ENCODE measurements at places on chromosomes 5 and 9.

DNA sequence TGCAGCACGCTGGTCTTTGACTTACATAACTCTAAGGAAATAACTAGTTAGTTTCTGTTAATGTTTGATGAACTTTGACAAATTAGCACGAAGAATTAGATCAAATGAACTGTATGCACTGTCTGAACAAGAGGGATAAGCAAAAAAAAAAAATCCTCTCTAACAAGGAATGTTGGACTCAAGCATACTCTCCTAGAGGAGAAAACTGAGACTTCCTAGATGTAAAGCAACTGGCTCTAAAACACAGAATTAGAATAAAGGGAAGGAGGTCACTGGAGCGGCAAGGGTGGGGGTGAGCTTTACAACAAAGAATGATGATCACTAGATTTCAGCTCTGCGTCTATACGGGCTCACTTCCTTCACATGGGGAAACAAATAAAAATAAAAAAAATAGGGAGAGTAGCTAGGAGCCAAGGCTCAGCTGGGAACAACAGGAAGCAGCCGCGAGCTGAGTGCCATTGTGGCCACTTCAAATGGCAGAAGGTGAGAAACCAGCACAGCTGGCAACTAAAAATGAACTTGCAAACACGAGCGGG, 48.7 kb upstream of the CEMIP2 start:
- no peak for DNase-seq

GRCh38 chr9:34256104-34256503, 73.0 kb downstream of the KIF24 start:
- no peak for DNase-seq

- DNase-seq, result no peak
Measured at GRCh38 chr9:127123064-127123890, 842 bp upstream of the ANGPTL2 start.

GRCh38 chr5:174359071-174359470, 313.6 kb downstream of the NSG2 start:
- DNase-seq, result no peak

- no peak for DNase-seq
Measured at GRCh38 chr9:72361217-72361616, 3.8 kb downstream of the ZFAND5 start.

GRCh38 chr9:16505199-16505598, 365.3 kb downstream of the BNC2 start:
- no peak for DNase-seq

- DNase-seq, result no peak
Measured at GRCh38 chr5:1235379-1235778, 10.2 kb downstream of the SLC6A18 start.

GRCh38 chr5:132437604-132438266, 52.8 kb downstream of the IRF1 start:
- peak; percentile 69 for DNase-seq

DNA sequence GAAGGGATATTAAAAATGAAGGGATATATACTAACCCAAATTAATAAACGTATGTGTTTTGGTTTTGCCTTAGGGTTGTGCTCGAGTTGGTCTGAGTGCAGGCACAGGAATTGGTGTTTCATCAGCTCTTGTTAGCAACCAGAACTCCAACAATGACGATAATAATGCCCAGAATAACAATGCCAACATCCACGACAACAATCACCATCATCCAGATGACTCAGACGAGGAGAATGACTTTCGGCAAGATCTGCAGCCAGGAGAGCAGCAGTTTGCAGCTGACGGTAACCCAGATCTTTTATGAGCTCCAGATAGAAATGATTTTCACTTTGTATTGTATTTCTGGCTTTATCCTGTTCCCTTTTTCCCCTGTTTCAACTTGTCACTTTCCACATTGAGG, 33.2 kb downstream of the FBXO38 start:
- DNase-seq, result no peak

- no peak for DNase-seq
Measured at GRCh38 chr9:104950838-104951237, 22.9 kb upstream of the ABCA1 start.

DNA sequence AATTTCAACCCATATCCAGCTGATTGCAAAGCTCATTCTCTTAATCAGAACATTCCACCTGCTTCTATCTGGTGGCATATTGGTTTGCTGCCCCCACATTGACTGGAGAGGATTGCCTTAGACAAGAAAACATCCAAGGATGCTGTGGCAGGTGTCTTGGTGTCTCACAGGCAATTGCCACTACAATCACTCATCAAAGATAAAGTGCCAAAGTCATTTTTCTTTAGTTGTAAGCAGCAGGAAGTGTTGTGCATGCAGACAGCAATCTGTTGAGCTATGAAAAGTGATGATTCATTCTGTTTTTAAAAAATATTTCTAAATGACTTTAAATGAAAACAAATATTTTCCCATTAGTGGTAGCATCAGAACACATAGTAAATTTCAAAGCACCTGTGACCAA, 53.9 kb downstream of the CDH6 start:
- DNase-seq, result no peak

DNA sequence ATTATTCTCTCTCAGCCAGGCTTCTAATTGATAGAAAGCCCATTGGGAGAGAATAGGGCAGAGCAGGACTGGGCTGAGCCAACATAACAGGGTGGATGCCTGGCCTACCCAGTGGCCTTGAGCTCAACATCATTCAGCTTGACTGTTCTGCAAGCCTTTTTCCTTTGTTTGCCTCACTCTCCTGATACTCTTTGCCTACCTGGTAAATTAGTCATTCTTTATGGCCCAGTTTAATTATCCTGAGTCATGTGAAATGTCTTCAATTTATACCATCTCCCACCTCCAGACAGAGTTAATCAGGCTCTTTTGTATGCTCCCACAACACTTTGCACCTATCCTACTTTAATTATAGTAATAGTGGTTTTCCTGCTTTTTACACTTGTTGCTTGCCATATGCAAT, 13.6 kb downstream of the GLRA1 start:
- no peak for DNase-seq

DNA sequence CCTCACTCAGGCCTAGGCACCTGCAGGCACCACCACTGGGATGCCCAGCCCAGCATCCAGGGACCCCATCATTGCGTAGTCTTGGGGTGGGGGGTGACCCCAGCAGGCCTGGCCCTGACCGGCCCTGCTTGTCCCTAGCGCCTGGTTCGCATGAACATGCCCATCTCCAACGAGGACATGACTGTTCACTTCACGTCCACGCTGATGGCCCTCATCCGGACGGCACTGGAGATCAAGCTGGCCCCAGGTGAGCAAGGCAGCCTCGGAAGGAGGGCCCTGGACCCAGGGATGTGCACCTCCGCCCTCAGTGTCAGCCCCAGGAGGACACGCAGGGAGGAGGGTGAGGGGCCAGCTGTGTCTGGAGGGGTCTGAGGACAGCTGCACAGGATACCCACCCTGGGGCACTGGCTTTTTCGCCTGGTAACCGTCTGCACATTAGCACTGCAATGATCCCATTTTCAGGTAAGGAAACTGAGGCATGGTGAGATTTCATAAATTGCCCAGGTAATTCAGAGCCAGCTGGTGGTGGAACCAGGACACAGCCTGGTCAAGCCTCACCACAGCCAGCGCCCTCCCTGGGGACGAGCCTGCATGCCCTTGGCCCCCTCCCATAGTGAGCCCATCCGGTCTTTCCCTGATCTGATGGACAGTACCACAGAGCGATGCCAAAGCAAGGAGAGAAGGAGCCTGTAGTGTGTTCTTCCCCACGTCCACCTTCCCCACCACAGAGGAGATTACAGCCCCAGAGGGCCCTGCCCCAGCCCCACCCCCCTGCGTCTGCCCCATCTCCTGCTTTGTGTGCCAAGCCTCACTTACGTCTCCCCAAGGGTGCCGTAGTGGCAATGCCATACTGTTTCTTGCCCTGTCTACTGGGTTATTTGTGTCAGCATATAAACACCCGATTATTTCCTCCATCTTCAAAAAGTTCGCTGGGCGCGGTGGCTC, 228.3 kb downstream of the CACNA1B start:
- DNase-seq, result no peak

DNA sequence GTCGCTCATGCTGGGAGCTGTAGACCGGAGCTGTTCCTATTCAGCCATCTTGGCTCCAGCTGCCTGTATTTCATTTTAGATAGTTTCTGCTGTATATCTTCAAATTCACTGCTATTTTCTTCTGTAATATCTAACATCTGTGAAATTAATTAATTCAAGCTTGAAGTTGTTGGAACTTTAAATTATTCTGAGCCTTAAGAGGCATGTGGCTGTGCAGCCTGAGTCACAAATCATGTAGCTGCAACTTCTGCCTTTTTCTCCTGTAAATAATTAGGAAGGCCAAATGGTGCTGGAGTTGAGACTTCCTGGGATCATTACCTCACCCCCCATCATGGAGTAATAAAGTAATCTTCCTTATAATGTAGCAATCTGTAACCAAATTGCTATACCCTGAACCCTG, 183.3 kb upstream of the PCSK5 start:
- DNase-seq, result no peak

- DNase-seq, result no peak
Measured at GRCh38 chr9:7246917-7247522, 489.2 kb downstream of the KDM4C start.

- no peak for DNase-seq
Measured at GRCh38 chr9:74414325-74414724, 82.8 kb upstream of the RORB start.

DNA sequence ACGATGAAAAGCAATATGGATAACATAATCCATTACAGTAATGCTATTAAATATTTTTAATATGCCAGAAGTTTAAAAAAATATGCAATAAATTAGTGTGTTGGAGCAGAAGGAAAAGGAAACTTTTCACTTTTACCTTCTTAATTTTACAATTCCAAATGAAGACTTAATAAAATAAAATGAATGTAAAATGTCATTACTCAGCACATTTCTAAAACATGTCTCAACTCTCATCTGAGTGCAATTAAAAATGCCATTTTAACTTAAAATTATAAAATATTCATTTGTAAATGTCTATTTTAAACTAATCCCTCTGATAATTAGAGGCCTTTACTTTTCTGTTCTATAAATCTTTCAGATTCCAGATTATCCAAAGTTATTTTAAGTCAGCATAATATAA, 733.4 kb downstream of the DNAH5 start:
- DNase-seq, result no peak

DNA sequence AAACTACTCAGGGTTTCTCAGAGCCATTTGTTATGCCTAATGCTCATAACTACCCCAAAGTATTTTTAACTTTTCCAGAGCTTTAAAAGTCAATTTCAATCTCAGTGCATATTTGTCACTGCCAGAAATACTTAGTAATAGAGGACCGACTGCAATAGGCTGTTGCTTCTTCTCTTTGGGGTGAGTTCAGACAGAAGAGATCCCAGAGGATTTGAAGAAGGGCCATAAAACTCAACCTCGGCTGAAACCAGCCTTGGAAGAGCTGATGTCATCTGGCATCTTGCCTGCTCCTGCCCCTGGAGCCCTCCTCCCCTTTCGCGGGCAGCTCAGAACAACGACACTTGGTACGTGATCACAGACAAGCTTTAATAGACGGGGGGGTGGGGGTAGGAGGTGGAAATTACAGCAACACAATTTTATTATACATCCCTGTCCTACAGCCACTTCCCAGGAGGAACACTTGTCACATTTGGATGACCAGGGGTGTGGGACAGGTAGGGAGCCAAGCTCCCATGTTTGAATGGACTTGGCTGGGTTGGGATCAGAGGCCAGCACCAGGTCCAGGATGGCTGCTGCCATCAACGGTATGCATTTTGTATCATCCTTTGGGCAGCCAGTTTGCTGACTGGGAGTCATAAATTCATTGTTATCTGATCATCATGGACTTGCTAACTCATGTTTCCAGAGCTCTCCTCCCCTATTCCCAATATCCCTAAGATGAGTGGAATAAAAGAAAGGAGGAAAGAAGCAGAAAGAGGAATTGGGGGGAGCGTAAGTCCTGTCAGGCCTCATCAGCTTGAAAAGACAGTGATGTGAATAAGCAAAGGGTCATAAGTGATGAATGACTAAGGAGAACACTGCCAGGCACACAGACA, 186.6 kb upstream of the PANK3 start:
- no peak for DNase-seq

GRCh38 chr9:91042541-91042940, 240.9 kb downstream of the SYK start:
- no peak for DNase-seq

DNA sequence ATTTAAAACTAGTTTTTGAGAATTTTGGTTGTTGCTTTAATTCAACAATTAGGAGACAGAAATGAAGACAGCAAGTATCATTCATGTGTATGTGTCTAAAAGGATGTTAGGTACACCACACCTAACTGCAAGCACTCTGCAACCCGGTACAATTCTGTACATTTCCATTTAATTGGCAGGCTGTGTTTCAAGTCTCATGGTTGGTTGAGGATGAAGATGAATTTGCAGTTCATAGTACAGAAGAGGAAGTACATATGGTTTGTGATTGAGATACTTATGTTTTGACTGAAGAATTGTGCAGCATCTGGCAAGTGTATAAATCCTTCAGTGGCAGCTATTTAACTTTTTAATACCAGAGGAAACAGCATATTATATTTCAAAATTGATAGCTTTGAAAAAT, 628.7 kb upstream of the ZNF608 start:
- no peak for DNase-seq

DNA sequence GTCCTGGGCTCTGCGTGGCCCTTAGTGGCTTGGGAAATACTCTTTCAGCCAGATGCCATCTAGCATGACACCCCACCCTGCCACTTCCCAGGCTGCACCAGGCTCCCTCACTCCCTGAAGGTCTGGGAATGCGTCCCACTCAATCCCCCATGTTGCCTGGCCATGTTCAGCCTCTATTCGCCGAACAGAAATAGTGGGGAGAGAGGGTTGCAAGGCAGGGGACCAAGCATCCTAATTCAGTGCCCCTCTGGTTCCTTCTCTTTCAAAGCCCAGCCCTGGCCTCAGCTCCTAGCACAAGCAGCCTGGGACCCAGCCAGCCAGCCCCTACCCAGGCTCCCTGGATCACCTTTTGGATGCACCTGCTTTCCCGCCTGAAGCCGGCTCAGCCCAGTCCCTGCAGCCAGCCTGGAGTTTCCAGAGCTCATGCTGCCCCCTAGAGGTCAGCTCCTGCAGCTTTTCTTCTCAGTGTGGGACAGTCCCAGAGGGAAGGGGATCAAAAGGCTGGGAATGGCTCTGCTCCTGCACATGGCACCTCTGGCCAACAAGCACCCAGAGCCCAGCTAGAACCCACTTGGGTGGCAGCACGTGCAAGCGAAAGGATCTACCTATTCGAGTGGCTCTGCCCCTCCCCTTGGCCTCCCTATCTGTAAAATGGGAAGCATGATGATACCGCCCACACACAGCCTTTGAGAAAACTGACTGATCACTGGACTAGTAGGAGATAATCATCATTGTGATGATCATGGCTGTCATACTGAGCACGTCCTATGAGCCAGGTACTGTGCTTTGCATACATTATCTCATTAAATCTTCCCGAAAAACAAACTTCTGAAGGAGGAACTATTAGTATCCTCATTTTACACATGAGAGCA, 48.7 kb upstream of the C5orf58 start:
- peak; percentile 66 for DNase-seq

GRCh38 chr9:113619491-113620376, 156.2 kb downstream of the RGS3 start:
- no peak for DNase-seq

DNA sequence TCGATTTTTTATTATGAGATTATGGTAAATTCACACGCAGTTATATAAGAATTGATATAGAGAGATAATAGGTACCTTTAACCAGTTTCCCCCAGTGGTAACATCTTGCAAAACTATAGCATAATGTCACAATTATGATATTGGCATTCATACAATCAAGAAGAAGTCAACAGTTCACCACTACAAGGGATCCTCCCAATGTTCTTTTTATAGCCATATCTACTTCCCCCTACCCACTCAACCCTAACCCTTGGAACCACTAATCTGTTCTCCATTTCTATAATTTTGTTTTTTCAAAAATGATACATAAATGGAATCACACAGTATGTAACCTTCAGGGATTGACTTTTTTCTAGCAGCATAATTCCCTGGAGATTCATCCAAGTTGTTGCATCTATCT, 9.8 kb downstream of the ACTL7B start:
- no peak for DNase-seq

Data from activated naive CD8-positive, alpha-beta T cell treated with anti-CD3 and anti-CD28 coated beads, Interleukin-2, amount 50 U/mL, for 24 hours (primary cell).